Chondrocyte (in vitro differentiated cells): ENCODE measurements at places on chromosomes 16 and 17. TPM values are rescaled to one million over a fixed set of nuclear protein-coding genes. Genes with fewer than 3 reads are reported as not detected.

- DNase-seq: no peak
Observed at GRCh38 chr17:49851387-49852291, 3.8 kb upstream of the TAC4 start.

SLFN12 gene
- total RNA-seq: 10.5 to 19.2 TPM (median 13.1 TPM) in 3 replicates

DNA sequence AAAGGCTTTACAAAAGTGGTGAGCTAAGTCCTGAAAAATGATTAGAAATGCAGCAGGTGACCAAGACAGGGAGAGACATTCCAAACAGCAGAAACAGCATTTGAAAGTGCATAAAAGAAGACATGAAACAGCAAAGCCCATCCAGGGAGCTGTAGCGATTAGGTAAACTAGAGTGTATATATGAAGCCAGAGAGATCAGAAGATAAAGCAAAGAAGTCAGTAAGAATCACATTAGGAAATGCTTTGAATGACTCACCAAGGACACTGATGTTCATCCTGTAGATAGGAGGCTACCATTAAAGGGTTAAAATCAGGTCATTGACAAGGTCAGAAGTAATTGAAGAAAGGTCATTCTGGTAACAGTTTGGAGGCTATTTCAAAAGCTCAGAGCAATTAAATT lies 27.6 kb upstream of the VAT1L start:
- DNase-seq: no peak

MT4 gene
- total RNA-seq: not detected in 3 replicates

PRR15L gene
- not detected in 3 replicates for total RNA-seq

DNA sequence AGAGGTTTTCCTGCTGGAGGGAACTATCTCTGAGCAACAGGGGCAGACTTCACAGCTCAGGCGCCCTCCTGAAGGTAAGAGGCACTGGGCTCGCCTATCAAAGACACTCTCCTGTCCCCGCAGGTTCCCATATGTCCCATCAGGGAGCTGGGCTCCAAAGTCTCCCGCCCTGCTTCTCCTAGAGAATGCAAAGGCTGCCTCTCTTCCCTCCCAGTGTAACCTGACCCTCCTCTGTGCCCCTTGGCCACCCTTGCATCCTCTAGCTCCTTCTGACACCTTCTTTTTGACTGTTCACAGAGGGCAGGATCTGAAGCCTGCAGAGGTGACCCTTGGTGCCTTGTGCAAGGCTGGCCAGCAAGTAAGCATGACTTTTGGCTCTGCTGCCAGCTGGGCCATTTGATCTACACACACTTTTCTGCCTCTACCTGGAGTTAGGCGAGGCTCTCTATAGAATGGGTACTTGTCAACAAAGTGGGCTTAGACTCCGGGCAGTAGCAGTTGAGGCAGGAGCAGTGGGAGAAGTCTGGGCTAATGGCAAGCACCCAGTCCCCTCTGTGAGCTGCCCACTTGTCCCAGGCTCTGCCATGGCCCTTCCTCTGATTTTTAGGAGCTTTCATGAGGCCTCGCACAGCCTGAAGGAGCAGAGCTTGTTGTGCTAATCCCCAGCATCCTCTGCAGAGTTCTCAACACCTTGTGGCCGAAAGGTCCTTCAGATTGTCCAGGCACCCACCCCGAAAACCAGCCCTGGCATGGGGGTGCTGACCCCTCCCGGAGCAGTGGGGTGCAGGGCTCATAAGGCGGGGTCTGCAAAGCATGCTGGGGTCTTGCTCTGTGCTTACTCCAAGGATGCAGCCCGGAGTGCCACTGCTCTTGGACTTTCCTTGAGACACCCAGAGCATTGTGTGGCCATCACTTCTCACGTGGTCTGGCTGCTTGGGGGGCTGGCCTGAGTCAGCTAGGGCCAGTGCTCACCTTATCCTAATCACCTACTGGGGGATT lies 122.9 kb downstream of the METRNL start:
- DNase-seq: peak; percentile 82
